ENCODE measurements at places on chromosomes 5 and 9.

DNA sequence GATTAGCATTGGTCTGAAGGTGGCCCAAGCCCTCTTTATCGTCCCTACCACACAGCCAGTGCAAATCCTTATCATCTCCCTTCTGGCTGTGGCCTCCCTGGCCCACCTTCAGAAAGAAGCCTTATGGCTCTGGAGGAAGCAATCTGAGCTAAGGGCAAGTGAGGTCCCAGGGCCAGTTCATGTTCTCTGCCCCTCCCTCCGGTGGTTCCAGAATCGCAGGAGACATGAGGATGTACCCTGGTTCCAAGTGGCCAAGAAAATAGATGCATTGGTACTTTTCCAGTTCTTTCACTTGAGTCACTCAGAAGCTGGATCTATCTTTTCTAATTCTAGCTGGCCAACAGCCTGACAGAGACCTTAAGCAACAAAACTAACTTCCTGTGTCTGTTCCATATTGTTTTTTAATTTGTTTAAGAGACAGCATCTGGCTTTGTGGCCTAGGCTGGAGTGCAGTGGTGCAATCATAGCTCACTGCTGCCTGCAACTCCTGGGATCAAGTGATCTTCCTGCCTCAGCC is 60.7 kb downstream of the LHFPL2 start:
- DNase-seq: peak; percentile 54

- DNase-seq: no peak
Measured at GRCh38 chr5:139387611-139388197, 2.0 kb downstream of the MZB1 start.

GRCh38 chr5:141519605-141520565 is 31.0 kb downstream of the PCDHGC5 start:
- DNase-seq: no peak

DNA sequence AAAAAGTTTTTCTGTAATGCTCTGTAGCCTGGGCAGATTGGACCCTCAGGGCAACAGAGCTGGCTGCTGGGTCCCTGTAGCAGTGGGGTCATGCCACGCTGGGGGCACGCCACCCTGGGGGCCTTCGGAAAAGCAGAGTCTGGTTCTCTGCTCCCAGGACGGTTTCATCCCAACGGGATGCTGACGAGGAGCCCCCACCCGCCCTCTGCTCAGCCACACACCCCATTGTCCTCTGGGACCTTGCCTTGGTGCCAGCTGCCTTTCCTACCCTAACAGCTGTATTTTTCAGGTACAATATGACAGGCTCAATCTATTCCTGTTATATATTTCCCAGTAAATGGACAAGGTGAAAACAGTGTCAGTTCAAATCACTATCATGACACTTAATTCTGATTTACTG is 29.0 kb upstream of the MVB12B start:
- no peak for DNase-seq

DNA sequence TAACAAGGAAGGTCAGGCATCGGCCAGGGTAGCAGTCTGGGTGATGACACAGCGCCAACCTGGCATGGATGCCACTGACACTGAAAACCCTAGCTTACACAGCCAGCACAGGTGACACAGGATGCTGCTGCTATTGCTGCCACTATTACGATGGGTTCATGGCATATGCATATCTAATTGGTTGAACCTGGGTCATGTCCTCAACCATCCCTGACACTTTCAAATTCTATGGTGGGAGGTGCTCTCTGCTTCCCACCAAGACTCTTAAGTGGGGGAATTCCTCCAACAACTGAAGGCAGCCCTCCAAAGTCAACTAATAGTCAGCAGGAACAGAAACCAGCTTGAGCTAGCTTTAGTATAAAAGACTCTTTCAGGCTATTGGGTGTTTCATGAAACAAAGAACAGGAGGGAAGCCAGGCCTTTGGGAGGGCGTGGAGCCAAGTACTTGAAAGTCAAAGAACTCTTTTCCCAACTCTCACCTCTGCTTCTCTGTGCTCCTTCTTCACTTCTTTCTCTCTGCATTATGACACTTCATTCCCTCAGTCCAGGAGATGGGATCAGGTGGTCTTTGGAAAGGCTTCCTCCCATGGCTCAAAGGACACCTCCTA is 21.3 kb downstream of the PTTG1 start:
- DNase-seq: no peak

- DNase-seq: no peak
Measured at GRCh38 chr5:157046041-157046440, 12.9 kb downstream of the HAVCR1 start.

DNA sequence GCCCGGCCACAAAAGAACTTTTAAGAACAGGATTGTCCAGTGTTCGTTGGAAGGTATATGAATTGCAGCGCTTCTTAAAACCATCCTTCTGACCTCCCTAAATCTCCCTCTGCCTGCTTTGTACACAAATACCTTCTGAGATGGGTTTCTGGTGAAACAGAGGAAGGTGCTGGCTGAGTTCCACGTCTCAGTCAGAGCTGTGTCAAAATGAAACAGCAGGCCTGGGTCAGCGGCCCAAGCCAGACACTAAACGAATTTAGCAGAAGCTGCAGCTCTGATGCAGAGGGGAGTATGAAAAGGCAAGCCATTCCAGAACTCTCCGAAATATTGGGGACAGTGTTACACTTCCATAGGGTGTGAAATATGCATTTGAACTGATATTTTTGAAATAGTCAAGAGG is 37.8 kb upstream of the CRB2 start:
- no peak for DNase-seq

DNA sequence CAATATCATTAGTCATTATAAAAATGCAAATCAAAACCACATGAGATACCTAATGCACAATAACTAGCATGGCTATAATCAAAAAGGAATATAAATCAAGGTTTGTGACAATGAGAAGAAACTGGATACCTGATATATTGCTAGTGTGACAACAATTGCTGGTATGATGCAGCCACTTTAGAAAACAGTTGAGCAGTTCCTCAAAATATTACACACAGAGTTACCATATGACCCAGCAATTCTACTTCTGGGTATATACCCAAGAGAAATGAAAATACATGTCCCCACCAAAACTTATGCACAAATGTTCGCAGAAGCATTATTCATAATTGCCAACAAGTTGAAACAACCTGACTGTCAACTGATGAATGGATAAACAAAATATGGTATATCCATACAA is 339.7 kb upstream of the POU5F2 start:
- DNase-seq: no peak

DNA sequence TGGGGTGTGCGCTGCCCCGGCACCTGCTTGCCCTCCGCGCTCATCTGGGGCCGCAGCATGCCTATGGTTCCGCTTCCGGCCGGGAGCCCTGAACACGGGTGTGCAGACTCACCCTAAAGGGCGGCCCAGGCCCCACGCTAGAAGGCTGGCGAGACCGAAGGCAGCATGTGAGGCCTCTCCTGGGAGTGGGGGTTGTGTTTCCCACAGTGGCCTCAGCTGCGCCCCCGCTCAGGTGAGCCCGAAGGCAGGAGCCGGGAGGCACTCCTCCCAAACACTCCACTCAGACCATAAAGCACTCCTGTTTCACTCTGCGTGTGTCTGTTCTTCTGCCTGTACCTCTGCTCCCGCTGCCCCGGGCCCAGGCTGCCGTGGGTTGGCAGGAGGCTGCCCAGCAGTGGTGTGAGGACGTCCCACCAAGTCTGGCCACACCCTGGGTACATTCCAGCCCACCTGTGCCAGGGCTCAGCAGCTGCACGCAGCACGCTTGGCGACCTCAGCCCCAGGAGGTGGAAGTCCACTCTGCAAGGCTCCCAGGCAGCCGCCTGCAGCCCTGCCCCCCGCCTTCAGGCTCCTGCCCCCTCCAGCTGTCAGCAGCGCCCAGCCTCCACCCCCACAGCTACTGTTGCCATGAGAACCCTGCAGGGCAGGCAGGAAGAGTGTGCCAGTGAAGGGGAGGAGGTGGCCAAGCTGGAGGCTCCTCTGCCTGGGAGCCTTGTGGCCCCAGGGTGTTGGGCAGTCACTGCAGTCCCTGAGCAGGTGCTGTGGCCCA is 1.2 kb upstream of the AJM1 start:
- peak; percentile 70 for DNase-seq

GRCh38 chr5:34587355-34588241 is 68.5 kb upstream of the RAI14 start:
- DNase-seq: peak; percentile 78

DNA sequence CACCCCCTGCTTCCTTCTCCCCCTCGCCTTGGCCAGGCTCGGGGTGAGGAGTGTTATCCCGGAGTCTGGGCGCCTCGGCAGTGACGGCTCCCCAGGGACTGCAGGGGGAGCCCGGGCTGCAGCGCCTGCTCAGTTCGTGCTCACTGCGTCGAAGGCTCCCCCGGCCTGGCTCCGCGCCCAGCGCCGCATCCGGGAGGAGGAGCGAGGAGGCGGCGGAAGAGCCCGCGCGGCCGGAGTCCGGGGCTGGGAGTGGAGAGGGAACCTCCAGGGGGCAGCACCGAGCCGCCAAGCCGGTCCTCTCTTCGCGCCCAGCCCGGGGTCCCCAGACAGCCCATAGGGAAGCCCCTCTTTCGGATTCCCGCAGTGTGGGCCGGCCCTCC is 1.3 kb upstream of the EGR1 start:
- peak; percentile 95 for DNase-seq

DNA sequence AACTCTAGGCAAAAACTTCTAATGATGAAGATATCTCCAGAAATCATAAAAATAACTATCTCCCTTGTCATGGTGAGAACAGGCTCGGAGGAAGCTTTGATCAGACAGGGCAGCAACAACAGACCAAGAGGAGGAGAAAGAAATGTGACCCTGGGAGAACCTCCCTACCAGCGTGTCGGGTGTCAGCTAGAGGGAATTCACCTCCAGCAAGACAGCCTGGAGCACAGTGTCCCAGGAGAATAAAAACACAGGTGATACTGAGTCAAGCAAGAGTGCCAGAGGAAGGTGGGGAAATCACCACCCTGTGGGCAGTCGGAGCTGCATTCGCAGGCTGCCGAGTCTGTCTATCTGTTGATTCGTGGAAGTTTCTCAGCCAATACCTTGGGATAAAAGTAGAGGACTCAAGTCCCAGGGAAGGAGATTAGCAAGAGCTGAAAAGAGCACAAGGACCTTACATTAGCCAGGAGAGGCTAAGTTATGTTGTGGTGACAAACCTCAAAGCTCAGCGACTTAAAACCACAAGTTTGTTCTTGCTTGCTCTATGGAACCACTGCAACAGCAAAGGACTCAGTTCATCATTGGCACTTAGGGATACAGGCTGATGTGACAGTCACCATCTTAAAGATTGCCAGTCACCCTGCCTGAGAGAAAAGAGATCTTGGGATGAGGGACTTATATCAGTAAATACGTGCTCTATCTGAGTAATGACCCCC is 598.3 kb downstream of the CCDC171 start:
- no peak for DNase-seq

DNA sequence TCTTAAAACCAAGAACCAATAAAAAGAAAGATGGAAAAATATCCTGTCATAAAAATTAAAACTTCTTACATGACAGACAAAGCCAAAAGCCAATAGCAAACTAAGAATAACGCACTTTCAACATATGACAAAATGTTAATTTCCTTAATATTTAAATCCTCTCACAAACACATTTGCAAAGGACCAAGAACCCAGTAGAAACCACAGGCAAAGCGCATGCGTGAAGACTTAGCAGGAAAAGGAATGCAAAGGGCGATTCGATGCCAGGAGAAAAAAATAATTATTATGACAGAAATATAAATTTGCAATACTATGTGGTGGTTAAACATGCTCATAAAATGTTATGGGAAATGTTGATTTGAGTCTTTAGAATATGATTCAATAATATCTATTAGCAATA is 39.9 kb upstream of the OLFM1 start:
- no peak for DNase-seq

- peak; percentile 57 for DNase-seq
Measured at GRCh38 chr9:20353931-20354652, 268.2 kb downstream of the MLLT3 start.

DNA sequence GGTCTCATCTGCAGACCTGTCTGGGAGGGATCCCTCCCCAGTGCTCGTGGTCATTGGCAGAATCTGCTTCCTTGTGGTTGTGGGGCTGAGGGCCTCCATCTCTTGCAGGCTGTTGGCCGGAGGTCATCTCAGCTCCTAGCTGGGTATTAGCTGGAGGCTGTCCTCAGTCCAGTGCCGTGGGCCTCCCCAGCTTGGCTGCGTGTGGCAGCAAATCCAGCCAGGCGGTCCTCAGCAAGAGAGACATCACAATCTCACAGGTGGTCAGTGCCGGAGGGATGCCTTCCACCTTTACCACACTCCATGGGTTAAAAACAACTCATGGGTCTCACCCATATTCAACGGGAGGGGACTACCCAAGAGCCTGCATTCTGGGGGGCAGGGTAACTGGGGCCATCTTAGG is 155.5 kb downstream of the RXRA start:
- DNase-seq: no peak

GRCh38 chr5:79507251-79508205 is 6.4 kb downstream of the HOMER1 start:
- DNase-seq: no peak

DNA sequence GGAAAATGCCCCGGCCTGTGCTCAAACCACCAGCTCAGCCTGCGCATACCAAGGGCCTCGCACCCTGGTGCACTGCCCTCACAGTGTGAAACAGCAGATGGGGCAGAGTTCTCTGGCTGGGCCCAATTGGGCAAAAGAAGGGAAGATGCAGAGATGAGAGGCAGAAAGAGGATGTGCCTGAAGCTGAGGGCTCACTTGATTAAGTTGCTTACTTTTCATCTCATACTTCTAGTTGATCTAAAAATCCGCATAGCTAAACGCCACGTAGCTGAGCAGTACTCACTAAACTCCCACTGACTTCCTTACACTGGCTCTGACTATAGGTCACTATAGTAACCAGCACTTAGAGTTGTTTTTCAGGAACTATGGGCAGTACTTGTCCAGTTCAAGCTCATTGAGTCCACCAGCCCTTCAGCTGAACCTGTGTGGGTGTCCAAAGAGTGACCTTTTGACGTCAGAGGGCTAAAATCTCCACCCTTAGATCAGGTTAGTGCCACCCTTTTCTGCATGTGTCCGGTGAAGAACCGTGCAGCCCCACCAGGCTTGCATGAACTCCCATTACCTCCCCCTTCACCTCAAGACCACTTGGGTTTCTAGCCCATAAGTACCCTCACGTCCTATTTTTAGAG is 215.2 kb downstream of the AUH start:
- DNase-seq: no peak

DNA sequence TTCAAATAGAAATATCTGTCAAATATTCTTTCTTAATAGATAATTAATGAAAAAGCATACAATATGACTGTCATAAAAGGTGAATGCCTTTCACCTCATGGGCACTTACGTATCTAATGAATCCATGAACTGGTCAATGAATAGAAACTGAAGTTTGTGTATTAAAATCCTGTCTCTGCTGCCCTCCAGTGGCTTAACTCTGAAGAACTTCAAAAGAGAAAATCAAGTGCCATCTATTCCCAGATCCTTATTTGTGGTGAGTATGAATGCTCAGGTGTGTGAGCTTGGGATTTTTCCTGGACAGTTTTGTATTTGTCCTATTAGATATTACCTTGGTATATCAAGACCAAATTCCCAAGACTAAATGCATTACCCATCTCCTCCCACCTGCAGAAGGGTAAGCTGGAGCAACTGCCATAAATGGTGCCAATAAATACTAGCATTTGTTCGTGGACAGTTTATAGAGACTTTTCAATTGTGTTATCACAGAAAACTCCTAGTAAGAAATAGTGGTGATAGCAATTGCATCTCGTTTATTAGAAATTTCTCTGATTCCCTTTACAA is 44.0 kb upstream of the SVEP1 start:
- peak; percentile 58 for DNase-seq

- no peak for DNase-seq
Measured at GRCh38 chr9:15475923-15476536, 34.7 kb downstream of the PSIP1 start.

Measured in fibroblast of skin of back (primary cell).